Stimulated activated CD8-positive, alpha-beta memory T cell treated with anti-CD3 and anti-CD28 coated beads, Interleukin-2, amount 100 ng/mL, for 1 hour (primary cell): ENCODE measurements at places on chromosomes 2 and 18.
A peak's percentile ranks its signal among the peaks of the same experiment; 100 is the strongest.

DNA sequence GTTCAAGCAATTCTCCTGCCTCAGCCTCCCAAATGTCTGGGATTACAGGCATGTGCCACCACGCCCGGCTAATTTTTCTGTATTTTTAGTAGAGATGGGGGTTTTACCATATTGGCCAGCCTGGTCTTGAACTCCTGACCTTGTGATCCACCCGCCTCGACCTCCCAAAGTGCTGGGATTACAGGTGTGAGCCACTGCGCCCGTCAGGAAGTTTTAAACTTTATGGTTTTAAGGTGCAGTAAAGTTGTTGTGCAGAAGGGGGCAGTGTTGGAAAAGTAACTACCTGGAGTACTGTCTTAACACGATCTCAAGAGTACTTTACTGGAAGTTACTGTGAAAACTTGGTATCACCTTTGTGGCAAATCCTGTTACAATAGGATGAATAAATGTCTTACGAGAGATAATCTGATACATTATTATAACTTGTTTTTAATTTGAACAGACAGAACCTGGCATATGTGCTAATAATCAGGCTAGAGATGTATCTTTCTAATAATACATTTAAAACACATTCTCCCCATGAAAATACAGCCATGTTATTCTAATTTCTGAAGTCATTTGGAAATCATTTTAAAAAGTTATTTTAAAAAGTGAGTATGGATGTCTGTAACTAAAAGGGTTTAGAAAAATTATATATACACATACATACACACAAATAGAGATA lies 10.8 kb downstream of the SPDYA start:
- DNase-seq, result peak; percentile 28

DNA sequence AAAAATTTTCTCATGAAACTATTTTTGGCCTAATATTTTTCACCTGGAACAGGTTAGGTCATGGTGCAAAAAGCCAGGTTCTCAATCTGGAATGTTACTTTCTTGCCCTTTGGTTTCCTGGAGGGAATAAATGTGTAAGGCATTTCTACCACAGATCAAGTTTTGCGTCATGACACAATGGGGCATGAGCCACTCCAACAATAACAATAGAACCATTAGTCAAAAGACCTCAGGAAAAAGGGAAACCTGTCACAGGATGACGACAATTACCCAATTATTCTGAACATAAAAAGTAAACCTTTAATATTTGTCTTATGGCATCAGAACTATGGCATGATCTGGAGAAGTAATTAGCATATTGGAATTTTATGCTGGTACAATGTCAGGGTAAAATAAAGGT lies 88.2 kb upstream of the HNRNPA3 start:
- DNase-seq, result no peak

DNA sequence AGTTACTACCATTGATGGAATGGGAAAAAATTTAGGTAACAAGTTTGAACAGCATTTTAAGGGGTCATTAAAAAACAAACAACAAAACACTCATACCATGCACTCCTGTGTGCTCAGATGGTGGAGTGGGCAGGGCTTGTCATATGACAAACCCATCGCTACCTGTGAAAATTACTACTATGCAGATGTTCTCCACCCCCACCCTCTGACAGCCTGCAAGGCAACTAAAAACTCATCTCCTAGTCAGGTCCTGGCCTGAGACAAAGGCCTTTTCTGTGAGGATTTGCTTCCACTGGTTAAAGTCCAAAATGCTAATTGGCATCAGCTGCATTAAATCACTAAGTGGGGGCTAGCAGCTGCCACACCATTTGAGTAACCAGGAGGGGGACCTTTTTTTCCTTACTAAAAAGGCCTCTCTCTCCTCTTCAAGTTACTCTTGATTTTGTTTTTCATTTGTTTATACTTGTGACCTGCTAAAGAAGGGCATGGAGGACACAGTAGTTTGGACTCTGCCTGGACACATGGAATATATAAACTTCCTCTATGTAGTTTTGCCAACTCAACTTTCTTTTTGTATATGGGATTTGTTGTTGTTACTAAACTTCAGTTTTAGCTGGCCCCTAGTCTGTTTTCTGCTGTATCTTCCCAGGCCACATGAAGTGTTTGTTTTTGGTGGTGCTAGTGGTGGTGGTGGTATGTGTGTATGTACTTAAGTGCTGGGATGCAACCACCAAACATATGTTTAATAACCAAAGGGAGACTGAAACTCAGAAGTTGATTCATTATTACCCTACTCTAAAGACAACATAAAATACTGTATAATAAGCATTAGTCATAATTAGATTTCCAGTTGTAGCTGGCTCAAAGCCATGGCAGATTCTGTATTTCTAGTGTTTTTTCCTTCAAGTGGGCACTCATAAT lies 121.3 kb downstream of the MAP4K4 start:
- no peak for DNase-seq

- DNase-seq, result no peak
Observed at GRCh38 chr2:95106081-95106480, 15.5 kb downstream of the MRPS5 start.

- peak; percentile 29 for DNase-seq
Observed at GRCh38 chr2:1781291-1782080, 37.2 kb upstream of the PXDN start.

- DNase-seq, result no peak
Observed at GRCh38 chr2:150228936-150229335, 258.5 kb downstream of the RND3 start.

GRCh38 chr2:60550178-60550983 lies 3.1 kb downstream of the BCL11A start:
- DNase-seq, result no peak

DNA sequence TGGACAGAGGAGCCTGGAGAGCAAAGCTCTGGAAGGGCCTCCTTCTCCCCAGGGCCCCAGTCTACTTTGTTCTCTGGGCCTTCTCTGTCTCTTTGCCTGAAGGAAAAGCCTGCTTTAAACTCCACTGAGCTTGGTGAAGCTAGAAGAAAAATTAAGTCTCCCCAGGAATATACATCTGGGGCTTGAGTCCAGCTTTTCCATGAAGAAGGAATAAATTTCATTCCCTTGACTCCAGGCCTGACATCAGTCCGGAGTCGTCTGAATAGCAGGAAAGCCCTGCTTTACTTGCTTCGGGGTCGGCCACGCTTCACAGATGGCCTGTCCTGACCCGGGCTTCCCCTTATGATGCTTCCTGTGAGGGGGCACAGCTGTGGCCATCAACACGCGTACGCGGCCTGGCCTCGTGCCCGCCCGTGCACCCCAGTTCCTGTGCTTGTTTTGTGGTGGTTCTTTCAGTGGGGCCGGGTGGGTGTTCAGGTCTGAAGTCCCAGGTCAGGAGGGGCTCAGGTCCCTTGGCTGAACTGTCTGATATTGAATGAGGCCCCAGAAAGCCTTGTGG lies 73.6 kb downstream of the ACOXL start:
- DNase-seq, result no peak

DNA sequence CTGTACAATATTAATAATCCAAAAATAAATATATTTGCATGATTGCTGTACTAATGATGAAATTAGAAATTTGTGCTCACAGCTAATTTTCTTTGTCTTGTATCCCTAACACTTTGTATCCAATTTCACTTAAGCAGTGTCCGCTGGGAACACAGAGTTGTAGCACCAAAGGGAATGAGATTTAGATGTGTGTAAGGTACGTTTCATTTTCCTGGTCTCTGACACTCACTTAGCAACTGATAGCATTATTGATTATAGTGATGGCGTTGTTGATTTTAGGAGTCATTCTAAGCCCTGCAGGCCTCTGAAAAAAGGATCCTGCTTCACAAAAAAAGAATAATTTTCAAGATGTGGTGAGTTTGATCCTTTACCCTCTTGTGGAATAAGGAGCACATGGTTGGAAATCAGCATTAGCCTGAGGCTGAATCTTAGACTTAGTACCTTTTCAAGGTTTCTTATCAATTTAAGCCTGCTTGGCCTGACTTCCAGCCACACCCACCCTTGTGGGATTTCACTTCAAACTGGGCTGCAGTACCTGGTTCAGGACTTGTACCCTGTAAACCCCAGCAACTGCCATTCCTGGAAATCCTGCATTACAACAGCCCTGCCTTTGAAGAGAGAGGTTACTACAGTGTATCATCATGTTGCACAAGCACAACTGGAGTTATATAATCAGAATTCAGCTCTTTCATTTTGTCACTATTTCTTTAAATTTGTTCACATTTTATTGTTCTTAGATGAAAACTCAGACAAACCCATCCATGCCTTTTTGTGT lies 116.2 kb downstream of the RND3 start:
- no peak for DNase-seq

DNA sequence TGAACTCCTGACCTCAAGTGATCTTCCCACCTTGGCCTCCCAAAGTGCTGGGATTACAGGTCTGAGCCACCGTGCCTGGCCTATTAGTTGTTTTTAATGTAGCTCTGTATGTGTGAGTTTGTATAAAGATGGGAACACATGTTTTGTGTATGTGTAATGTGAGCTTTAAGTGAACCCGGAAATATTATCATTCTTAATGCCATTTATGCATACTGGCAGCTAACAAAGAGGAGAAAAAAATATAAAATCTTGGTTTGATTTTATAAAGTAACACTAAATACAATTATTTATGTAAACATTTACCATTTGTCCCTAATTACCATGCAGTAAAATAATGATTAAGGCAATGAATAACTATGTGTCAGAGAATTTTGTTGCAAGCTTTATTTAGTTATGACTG lies 9.1 kb upstream of the CKAP2L start:
- no peak for DNase-seq

DNA sequence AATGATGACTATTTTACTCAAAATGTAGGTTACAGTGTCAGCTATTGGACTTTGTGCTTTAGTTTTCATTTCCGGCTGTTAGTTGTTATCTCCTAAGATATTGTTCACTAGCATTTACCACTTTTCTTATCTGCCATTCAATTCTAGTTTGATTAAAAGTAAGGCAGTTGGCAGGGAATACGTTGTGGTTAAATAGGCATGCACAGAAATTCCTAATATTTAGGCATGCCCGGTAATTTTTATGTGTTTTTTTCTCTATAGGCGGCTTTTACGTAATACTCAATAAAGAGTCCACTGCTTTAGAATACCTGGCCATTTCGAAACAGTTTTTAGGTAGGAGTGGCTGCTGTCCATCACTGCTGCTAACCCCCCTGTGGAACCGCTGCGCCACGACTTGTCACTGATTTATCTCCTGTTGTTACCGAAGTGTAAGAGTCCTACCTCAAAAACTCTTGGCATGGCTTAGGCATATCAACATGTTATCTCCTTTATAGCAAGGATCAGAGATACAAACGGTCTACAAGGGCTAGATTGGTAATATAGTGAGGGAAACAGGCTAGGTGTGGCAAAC lies 39.5 kb downstream of the BABAM2 start:
- DNase-seq, result no peak

- no peak for DNase-seq
Observed at GRCh38 chr2:226295681-226296080, 503.9 kb downstream of the IRS1 start.

GRCh38 chr2:22282220-22282619 lies 1102.8 kb upstream of the KLHL29 start:
- no peak for DNase-seq

- no peak for DNase-seq
Observed at GRCh38 chr2:220509096-220509757, 881.8 kb downstream of the SLC4A3 start.

GRCh38 chr18:46771141-46771540 lies 14.3 kb upstream of the ST8SIA5 start:
- no peak for DNase-seq

DNA sequence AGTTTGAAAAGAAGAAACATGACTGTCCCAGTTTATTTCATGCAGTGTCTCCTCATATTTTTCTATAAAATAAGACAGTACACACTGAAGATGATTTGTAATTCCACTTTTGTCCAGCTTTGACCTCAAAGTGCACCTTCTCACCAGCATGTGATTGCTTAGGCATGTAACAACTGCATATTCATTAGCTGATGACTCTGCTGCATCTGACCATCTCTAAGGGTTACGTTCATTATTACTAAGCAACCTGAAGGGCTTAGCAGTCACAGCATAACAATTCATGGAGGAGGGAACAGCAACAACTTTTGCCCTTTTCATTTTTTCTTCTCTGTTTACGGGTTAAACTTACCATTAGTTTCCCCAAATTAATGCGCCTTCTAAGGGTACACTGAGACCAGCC lies 330.6 kb upstream of the PIK3C3 start:
- DNase-seq, result no peak

DNA sequence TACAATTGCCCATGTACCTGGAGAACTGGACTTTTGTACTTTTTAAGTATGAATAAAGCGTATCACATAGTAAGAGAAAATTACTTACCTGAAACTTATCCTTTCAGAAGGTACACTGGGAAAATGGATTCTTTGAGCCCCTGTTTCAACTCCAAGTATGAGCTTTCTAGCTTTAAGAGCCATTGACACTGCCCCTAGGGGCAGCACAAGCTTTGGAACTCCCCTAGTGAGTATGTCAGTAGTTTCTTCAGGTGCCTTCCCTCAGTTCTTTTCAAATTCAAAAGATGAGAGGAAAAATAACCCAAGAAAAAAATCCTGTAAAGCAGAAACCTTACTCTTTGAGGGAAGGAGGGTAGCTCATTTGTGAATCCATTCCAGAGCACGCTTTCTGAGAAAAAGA lies 124.1 kb downstream of the MEMO1 start:
- DNase-seq, result no peak

GRCh38 chr2:206160125-206160806 lies 571 bp downstream of the EEF1B2 start:
- DNase-seq, result no peak

DNA sequence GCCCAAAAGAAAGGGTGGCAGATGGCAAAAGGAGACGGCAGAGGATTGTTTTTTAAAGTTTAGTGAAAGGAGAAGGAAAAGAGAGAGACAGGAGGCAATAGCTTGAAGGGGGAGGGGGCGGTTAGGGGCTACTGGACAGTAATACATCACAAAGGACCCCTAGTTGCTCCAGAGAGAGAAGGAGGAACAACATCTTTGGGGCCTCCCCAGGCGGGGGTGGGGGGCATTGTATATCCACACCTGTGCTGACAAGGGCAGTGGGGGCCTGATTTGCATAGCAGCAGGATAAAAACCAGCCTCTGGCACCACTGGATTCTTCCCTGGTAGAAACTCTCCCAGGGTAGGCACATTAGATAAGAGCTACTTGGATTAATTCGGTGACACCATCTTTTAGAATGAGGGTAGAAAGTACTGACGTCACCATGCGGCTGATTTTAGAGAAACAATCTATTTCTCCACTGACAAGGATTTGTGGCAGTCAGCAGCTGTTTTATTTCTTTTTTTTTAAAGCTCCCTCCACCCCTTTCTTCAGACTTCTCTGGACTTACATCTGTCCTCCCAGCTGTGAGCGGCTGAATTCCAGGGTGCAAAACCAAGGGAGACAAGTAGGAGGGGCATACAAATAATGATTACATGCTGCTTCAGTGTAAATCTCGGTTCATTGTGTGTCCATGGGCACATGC lies 199.8 kb upstream of the NRP2 start:
- DNase-seq, result no peak

DNA sequence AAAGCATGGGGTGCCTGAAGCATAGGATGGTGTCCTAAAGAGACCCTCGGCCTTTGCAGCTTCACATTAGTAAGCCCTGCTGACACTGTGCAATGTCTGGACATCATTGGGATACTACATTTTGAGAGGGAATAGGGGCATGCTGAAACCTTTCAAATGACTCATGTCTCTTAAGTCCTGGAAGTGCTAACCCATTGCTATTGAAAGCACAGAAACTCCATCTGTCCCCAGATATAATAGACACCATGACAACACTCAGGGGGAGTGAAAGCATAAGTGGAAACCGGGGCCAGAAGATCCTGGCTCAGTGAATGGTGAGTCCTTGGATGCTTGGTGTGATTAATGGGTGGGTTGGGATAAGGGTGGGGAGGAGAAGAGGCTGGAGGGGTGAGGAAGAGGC lies 595.5 kb upstream of the ID2 start:
- DNase-seq, result no peak
